Right renal pelvis (tissue), 4 donors: ENCODE measurements at places on chromosomes 2 and 18. TPM values are rescaled to one million over a fixed set of nuclear protein-coding genes. Genes with fewer than 3 reads are reported as not detected.

DNA sequence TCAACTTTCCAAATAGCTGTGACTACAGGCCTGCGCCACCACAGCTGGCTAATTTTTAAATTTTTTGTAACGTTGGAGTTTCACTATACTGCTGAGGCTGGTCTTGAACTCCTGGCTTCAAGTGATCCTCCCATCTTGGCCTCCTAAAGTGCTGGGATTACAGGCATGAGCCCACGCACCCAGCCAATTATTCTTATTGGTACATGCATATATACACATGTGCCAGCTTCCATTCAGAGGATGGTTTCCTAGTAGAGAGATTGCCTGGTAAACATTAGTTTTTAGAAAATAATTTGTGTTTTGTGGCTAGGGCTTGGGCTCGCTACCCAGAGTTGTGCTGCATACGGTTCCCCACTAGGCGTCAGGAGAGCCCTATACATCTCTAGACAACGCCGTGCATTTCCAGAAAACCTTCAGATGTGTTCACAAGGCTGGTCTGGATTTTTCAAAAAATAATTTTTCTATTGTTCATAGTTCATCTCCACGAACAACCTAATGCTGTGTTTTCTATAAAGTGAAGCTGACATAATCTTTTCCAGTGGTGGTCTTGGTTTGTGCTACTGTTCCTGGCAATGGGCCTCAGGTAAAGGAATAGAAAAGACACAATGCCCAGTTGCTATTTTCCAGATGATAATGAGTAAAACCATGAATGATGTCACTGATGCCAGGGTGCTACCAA lies 14.6 kb upstream of the AFG3L2 start:
- DNase-seq, result no peak

GRCh38 chr2:44801841-44802776 lies 139.4 kb upstream of the SIX3 start:
- DNase-seq, result no peak

DNA sequence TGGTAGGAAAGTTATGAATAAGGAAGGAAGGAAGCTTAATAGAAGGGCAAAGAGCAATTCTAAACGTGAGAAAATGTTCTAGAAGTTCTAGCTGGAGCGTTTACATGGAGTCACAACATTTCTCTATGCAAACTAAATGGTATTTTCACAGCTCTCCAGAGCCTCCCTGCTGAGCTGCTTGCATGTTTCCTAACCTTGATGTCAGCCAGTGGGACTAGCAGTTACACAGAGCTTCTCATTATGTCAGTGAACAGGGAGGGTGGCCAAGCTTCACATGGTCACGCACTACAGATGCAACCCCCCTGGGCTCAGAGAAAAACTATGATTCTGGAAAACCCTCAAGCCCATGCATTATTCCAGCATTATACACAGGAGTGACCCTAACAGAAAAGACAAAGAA lies 153.4 kb upstream of the CCDC150 start:
- no peak for DNase-seq

DNA sequence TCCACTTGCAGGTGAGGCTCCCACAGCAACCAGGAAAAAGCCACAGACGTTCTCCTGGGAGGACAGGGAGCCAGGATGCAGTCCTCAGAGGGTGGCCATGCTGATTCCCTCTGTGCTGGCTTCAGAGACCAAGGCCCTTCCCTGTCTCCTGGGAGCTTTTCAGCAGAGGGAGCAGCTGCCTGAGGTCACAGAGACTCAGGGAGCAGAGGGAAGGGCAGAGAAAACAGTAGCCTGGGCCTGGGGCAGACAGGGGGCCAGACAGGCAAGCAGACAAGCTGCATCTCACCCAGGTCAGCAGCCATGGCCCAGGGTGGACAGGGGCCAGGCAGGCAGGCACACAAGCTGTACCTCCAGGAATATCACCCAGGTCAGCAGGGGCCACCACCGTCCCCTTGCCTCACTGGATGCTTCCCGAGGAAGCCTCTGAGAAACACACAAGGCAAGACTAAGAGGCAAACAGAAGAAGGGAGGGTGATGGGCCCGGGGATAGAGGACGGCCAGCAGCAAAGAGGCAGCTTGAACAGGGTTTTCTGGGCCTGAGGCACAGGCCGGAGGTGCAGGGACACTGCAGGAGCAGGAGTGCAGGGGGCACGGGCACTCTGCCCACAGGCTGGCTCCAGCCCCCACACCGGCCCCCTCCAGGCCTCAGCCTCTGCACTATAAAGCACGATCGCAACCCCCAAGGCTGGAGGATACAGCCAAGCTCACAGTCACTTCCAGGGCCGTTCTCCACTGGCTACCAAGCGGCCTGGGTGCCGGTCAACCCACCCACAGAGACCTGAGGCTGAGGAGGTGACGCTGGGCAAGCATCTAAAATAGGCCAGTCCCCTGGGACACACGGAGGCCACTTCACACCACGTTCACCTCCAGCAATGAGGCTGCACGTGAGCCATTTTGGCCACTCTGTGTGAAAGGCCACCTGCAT lies 6.1 kb downstream of the SLC66A2 start:
- DNase-seq, result no peak

DNA sequence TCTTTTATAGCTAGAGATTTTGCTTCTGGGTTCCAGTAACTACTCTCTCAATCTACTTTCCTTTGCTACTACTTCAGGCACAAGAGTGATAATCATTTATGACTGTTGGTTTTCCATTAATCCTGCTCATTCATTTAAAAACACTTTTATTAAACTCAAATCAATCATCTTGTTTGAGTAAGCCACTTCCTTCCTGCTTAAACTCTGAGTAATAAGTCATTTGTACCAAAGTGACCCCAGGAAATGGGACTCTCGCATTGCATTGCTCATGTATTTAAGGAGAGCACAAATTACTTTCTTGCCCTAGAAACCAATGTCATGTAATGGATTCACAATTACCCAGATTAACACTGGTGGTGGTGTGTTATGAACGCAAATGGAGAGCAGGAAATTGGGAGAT lies 270.7 kb upstream of the HNMT start:
- DNase-seq, result no peak

- DNase-seq, result no peak
Measured at GRCh38 chr2:64905338-64906024, 83.7 kb upstream of the SLC1A4 start.

DNA sequence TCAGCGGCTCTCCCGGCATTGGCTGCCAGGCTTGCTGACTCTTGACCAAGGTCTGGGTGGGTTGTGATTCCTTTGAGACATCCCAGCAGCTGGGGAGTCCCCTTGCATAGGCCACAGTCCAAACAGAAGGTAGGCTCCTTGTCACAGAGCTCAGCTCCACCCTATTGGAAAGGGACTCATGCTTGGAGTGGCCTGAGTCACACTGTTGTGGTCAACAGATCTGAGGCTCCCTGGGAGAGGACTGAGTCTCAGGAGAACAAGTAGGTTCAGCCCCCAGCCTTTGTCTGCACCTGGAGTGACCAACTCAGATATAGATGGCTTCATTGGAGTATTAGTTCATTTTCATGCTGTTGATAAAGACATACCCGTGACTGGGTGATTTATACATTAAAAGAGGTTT lies 32.1 kb upstream of the SH3BP4 start:
- DNase-seq, result no peak

- peak; percentile 62 for DNase-seq
Measured at GRCh38 chr2:17538844-17539554, 1.5 kb upstream of the VSNL1 start.

The CABLES1 gene
- polyA plus RNA-seq, result 25.1 TPM

The SPEG gene
- 13.5 TPM for polyA plus RNA-seq
